Esophagus squamous epithelium (tissue), 5 donors: ENCODE measurements at places on chromosomes 13 and 19. TPM values are rescaled to one million over a fixed set of nuclear protein-coding genes. Genes with fewer than 3 reads are reported as not detected.

The TMEM145 gene
- not detected for total RNA-seq

The SIGLECL1 gene
- total RNA-seq = not detected

The ZNF253 gene
- 3.8 TPM for total RNA-seq

The NTN5 gene
- 0.57 TPM for total RNA-seq

The OR7A5 gene
- 0.38 TPM for total RNA-seq

The APOE gene
- 32.5 TPM for total RNA-seq

The NLRP7 gene
- total RNA-seq = not detected

The DNAAF3 gene
- 1.1 TPM for total RNA-seq

DNA sequence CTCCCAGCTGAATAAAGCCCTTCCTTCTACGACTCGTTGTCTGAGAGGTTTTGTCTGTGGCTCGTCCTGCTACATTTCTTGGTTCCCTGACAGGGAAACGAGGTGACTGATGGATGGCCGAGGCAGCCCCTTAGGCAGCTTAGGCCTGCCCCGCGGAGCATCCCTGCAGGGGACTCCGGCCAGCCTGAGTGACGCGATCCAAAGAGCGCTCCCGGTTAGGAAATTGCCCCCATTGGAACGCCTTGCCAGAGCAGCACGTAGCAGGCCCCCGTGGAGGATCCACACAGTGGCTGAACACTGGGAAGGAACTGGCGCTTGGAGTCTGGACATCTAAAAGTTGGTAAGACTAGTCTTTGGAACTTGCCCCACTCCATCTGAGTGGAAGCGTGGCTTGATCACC lies 296.8 kb upstream of the SGCG start:
- H3K36me3 ChIP-seq = no peaks in the 10 kb centered on the region
- no peaks in the 10 kb centered on the region for H3K4me1 ChIP-seq
- H3K4me3 ChIP-seq = no peak overlapping the region
- H3K27ac ChIP-seq = no peak overlapping the region

- H3K4me3 ChIP-seq = no peak overlapping the region
- H3K27ac ChIP-seq = no peak overlapping the region
- H3K27me3 ChIP-seq = no peaks in the 10 kb centered on the region
- no peaks in the 10 kb centered on the region for H3K36me3 ChIP-seq
Observed at GRCh38 chr19:40245506-40246128, 19.1 kb upstream of the CCNP start.

DNA sequence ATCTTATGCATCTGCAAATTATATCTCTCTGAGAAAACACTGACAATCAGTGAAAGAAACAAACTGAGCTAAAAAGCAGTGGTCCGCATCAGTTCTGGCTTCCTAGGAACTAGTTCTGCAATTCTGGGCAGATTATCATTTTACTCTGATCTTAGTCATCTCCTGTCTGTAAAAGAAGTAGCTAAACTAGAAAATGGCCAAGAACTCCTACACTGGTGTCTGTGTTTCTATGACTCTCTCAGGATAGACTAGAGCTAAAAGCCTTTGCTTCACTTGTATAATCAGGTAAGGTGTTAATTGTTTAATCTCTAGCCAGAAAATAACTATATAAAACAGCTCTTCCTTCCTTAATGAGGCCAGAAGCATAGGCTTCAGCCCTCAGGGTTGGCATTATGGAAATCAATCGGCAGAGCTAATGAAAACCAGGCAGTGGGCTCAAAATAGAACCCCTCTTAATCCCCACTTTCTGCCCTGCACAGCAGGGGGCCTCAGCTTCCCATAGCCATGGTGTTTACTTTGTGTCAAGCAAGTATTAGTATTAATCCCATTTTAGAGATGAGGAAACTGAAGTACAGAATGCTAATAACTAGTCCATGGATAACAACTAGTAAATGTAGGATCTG lies 459.2 kb downstream of the FGF14 start:
- H3K4me3 ChIP-seq = no peak overlapping the region
- H3K4me1 ChIP-seq = no peaks in the 10 kb centered on the region
- DNase-seq = no peak
- H3K27me3 ChIP-seq = no peaks in the 10 kb centered on the region
- H3K36me3 ChIP-seq = no peaks in the 10 kb centered on the region

- no peaks in the 10 kb centered on the region for H3K4me1 ChIP-seq
- no peak overlapping the region for H3K4me3 ChIP-seq
- H3K36me3 ChIP-seq = no peaks in the 10 kb centered on the region
- no peak for DNase-seq
- no peak overlapping the region for H3K27ac ChIP-seq
Observed at GRCh38 chr19:13689085-13689484, 75.2 kb upstream of the MRI1 start.

DNA sequence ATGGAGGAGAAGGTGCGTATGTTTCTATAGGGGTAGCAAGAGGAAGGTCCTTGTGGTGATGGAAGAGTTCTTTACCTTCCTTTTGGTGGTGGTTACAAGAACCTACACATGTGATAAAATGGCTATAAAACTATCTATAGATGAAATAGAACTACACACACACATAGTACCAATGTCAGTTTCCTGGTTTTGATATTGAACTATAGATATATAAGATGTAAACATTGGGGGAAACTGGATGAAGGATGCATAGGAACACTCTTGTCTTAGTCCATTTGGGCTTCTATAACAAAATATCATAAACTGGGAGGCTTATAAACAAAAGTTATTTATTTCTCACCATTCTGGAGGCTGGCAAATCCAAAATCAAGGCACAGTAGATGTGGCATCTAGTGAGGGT lies 47.1 kb downstream of the MZT1 start:
- no peaks in the 10 kb centered on the region for H3K36me3 ChIP-seq
- no peaks in the 10 kb centered on the region for H3K27me3 ChIP-seq
- DNase-seq = no peak
- H3K4me1 ChIP-seq = no peaks in the 10 kb centered on the region
- no peak overlapping the region for H3K27ac ChIP-seq

GRCh38 chr19:46378268-46378667 lies 31.4 kb downstream of the PPP5C start:
- peaks cover 10% of the 10 kb centered on the region for H3K36me3 ChIP-seq
- no peak for DNase-seq
- H3K4me3 ChIP-seq = no peak overlapping the region
- no peak overlapping the region for H3K27ac ChIP-seq
- H3K4me1 ChIP-seq = peaks cover 19% of the 10 kb centered on the region

DNA sequence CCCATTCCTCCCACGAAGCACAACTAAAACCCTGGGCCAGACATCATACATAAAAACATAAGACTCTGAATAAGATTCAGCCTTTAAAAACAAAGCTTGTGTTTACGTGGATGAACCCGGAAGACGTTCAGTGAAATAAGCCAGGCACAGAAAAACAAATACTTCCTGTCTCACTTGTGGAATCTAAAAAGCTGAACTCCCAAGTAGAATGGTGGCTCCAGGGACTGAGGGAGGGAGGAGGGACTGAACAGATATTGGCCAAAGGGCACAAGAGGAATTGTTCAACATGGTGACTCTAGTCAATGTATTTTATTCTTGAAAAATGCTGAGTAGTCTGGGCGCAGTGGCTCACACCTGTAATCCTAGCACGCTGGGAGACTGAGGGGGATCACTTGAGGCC lies 35.7 kb upstream of the TPM4 start:
- H3K27ac ChIP-seq = no peak overlapping the region
- H3K27me3 ChIP-seq = no peaks in the 10 kb centered on the region
- no peaks in the 10 kb centered on the region for H3K4me1 ChIP-seq
- no peak for DNase-seq
- no peak overlapping the region for H3K4me3 ChIP-seq
- no peaks in the 10 kb centered on the region for H3K36me3 ChIP-seq

DNA sequence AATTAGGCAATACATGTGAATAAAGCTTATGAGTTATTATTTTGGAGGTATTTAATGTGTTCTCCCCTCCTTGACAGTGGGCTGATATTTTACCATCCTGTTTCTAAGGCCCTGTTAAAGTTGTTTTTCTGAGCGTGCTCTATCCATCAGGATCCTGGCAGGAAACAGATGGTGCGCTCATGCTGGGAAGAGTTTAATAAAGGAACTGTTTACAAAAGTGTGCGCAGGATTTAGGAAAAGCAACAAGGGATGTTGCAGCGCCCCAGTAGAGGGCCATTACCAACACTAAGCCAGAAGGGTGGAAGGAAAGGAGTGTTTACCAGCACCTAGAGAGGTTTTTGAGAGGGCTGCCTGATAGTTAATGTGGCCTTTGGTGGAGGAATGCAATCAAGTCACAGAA lies 374.5 kb downstream of the KCNRG start:
- no peaks in the 10 kb centered on the region for H3K4me1 ChIP-seq
- DNase-seq = no peak
- H3K36me3 ChIP-seq = no peaks in the 10 kb centered on the region
- H3K4me3 ChIP-seq = no peak overlapping the region
- H3K27ac ChIP-seq = no peak overlapping the region

DNA sequence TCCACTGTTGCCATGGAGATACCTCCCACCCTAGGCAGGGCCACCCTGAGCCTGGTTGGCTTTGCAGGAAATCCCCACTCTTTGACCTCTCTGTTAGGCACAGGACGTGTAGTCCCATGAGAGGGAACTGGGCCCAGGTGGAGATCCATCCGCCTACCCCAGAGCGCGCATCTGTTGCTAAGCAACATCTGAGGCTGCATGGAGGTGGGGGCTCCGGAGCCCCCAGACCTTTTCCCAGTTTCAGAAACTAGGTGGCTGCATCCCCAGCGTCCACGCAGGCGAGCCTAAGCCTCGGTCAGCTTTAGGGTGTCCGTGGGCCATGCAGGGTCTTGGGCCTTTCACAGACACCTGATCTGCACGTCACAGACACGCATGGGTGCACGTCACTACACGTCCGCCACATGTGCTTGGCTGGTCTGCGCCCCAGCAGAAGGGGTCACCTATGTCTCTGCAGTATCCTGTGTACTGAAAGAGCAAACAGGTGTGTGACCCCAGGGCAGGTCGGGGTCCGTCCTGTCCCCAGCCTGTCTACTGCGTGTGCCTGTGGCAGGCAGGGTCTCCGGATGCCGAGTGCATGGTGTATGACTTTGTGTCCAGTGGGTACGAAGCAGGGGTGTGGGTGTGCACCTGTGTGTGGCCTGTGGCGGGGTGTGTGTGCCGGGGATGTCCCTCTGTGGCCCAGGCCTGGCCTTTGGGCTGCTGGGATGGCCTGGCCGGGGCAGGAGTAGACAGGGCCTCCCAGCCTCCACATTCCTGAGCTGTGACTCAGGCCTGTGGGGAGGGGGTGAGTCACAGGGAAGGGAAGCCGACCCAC lies 4.1 kb upstream of the CIRBP start:
- no peak overlapping the region for H3K4me3 ChIP-seq
- peak overlapping the region; percentile 98 for H3K27ac ChIP-seq
- no peak for DNase-seq
- H3K36me3 ChIP-seq = no peaks in the 10 kb centered on the region
- H3K4me1 ChIP-seq = peaks cover 66% of the 10 kb centered on the region

- H3K4me3 ChIP-seq = no peak overlapping the region
- H3K27ac ChIP-seq = no peak overlapping the region
- no peaks in the 10 kb centered on the region for H3K4me1 ChIP-seq
- no peaks in the 10 kb centered on the region for H3K36me3 ChIP-seq
- H3K27me3 ChIP-seq = no peaks in the 10 kb centered on the region
- no peak for DNase-seq
Observed at GRCh38 chr13:34933786-34934185, 8.3 kb upstream of the NBEA start.

DNA sequence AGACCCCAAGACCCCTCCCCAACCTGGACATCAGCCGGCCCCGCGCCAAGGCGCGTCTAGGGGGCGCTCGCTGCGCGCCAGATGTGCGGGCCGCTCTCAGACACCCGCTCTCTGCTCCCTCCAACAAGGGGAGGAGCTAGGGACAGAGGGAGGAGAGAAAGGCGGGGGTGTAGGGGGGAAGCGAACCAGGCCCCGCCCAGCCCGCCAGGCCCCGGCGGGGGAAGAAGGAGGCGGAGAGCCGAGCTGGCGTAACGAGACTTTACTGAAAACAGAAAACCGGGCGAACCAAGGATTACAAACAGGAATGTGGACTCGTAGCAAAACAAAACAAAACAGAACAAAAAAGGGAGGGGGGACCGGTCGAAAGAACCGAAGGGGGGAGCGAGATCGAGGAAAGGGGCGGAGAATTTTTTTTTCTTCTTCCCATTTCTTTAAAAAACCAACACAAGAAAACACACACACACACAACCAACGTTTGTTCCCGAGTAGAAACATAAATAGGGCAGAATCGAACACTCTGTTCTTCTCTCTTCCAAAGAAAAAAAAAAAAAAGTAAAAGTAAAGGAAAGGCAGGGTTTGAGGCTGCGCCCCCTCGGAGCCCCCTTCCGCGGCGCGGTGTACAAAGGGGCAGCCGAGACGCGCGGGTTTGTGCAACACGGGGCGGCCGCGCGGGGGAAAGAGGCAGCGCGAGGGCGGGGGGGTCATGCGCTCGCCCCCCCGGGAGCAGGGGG lies 1.7 kb downstream of the JUND start:
- peaks cover 28% of the 10 kb centered on the region for H3K4me1 ChIP-seq
- peak overlapping the region; percentile 99 for H3K4me3 ChIP-seq
- H3K27me3 ChIP-seq = no peaks in the 10 kb centered on the region
- H3K27ac ChIP-seq = peak overlapping the region; percentile 100
- peaks cover 28% of the 10 kb centered on the region for H3K36me3 ChIP-seq
- DNase-seq = peak; percentile 67

- H3K27ac ChIP-seq = no peak overlapping the region
- no peak for DNase-seq
- H3K4me3 ChIP-seq = no peak overlapping the region
- H3K4me1 ChIP-seq = no peaks in the 10 kb centered on the region
Observed at GRCh38 chr13:19072543-19072942, 109.1 kb downstream of the TUBA3C start.

GRCh38 chr19:13078381-13078780 lies 24.3 kb downstream of the LYL1 start:
- peaks cover 97% of the 10 kb centered on the region for H3K36me3 ChIP-seq
- peak overlapping the region; percentile 81 for H3K27ac ChIP-seq
- peaks cover 24% of the 10 kb centered on the region for H3K4me1 ChIP-seq
- no peaks in the 10 kb centered on the region for H3K27me3 ChIP-seq
- DNase-seq = no peak
